Stomach (tissue), 19 donors: ENCODE measurements at places on chromosomes 3 and 15. TPM values are rescaled to one million over a fixed set of nuclear protein-coding genes. Genes with fewer than 3 reads are reported as not detected.

- no peaks in the 10 kb centered on the region for H3K27me3 ChIP-seq
- H3K27ac ChIP-seq: no peak overlapping the region
- H3K4me3 ChIP-seq: no peak overlapping the region
Measured at GRCh38 chr15:91790836-91791235, 62.7 kb upstream of the SLCO3A1 start.

- H3K4me1 ChIP-seq: no peaks in the 10 kb centered on the region
- H3K36me3 ChIP-seq: no peaks in the 10 kb centered on the region
- DNase-seq: peak; percentile 53
- no peak overlapping the region for H3K27ac ChIP-seq
- no peak overlapping the region for H3K4me3 ChIP-seq
Measured at GRCh38 chr15:59696332-59696731, 7.2 kb upstream of the BNIP2 start.

GRCh38 chr15:42595626-42596240 lies 20.3 kb downstream of the STARD9 start:
- H3K4me3 ChIP-seq: no peak overlapping the region
- H3K27ac ChIP-seq: peak overlapping the region; percentile 7
- peaks cover 48% of the 10 kb centered on the region for H3K4me1 ChIP-seq
- no peaks in the 10 kb centered on the region for H3K36me3 ChIP-seq
- peak; percentile 91 for DNase-seq
- no peaks in the 10 kb centered on the region for H3K27me3 ChIP-seq

DNA sequence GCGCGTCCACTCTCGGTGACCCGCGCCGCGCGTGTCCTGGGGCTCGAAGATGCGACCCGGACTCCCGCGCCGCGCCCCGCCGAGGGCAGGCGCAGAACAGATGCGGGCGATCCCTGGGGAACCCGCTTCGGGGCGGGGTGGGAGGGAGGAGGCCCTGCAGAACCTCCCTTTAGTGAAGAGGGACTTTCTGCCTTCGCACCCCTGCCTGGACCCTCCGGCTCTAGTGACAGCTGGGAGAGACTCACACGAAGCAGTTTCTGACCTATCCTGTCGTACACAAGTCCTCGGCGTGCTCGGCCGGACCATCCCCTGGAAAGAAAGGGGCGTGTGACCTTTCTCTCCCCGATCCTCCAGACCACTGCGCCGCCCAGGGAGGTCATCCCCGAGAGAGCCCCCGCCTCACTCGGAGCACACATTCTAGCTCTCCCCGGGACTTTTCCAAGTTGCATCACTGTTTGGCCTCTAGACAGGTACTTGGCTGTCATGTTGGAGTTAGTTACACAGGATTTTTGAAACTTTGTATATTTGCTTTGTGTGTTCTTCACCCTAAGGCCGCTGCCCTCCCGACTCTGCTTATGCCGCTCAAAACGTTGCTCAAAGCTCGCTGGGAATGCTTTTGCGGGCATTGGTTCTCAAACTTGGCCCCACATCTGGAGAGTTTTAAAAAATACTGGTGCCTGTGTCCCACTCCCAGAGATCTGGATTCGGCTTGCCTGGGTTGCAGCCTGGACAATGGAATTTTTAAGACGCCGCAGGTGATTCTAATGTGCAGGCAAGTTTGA lies 582 bp downstream of the CGNL1 start:
- peak overlapping the region; percentile 81 for H3K27ac ChIP-seq
- DNase-seq: no peak
- H3K4me1 ChIP-seq: peaks cover 23% of the 10 kb centered on the region

- H3K36me3 ChIP-seq: no peaks in the 10 kb centered on the region
- no peak overlapping the region for H3K4me3 ChIP-seq
- no peaks in the 10 kb centered on the region for H3K4me1 ChIP-seq
Measured at GRCh38 chr3:7964899-7965298, 536.7 kb upstream of the LMCD1 start.

DNA sequence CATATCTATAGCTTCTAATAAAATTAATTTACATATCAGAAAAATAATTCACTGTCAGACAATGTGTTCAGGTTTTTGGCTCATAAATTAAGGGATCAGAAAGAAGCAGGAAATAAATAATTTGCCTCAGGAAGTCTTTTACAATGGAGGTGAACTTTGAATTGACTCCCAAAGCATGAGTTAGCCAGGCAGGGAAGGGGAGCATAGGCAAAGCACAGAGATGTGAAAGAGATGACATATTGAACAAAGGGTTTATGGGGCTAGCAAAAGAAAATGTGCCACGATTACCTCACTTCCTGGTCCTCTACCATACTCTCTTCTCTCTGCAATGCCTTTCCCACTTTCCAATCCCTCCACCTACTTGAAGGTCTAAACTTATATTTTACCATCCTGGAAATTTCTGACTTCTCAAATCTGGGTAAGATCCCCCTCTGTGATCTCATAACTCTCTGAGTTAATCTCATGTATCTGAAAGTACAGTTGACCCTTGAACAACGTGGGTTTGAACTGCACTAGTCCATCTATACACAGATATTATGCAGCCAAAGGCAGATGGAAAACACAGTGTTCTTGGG lies 4.1 kb upstream of the HEXA start:
- no peak overlapping the region for H3K4me3 ChIP-seq
- no peaks in the 10 kb centered on the region for H3K36me3 ChIP-seq
- no peak for DNase-seq
- peaks cover 18% of the 10 kb centered on the region for H3K4me1 ChIP-seq

DNA sequence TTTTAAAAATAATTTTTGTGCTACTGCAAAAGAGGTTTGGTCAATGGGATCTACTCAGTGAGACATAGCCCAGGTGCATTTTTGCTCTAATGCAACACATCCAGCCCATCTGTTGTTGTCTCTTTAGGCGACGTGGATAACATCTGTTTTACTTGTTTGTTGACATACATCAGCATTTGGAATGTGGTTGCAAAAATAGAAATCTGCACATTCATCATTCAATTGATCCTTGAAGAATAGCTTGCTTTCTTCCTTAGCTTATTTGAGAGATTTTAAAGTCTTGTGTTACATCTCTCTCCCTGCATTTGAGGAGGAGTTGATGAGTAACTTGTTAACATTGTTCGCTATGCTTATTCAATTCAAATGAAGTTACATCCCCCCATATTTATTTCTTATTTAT lies 1202.3 kb downstream of the NSUN3 start:
- no peak overlapping the region for H3K4me3 ChIP-seq
- no peak for DNase-seq
- H3K36me3 ChIP-seq: no peaks in the 10 kb centered on the region

Gene CD80
- 0.25 TPM for polyA plus RNA-seq

- H3K27ac ChIP-seq: no peak overlapping the region
- H3K4me3 ChIP-seq: no peak overlapping the region
- no peaks in the 10 kb centered on the region for H3K27me3 ChIP-seq
- H3K36me3 ChIP-seq: no peaks in the 10 kb centered on the region
- H3K4me1 ChIP-seq: no peaks in the 10 kb centered on the region
Measured at GRCh38 chr3:127658234-127658633, 14.5 kb upstream of the ABTB1 start.

DNA sequence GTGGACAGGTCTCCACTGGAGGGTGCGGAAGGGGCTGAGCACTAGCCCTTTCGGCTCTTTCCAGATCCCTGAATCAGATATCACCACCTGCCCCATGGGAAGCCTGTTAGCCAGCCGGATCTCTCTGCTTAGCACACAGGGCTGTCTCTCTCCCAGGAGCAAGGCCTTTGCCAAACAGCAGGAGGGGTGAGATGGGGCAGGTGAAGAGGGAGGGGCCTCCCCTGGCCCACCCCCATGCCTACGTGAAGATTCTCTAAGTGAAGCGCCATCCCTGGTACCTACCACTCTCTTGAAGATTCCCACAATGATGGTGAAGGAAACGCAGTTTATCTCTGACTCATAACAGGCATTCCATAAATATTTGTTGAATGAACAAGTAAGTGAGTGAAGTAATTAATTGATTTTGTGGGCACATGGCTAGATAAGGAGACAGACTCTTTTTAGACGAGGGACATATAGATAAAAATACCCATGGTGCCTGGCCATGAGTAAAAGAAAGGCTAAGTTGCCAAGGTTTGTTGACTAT lies 19.6 kb upstream of the HCN4 start:
- no peak for DNase-seq
- peaks cover 3% of the 10 kb centered on the region for H3K27me3 ChIP-seq
- H3K4me3 ChIP-seq: no peak overlapping the region
- H3K4me1 ChIP-seq: peaks cover 15% of the 10 kb centered on the region
- no peak overlapping the region for H3K27ac ChIP-seq
- H3K36me3 ChIP-seq: no peaks in the 10 kb centered on the region

Gene PLCL2
- polyA plus RNA-seq: 1.0 TPM

Gene TERC
- not detected for polyA plus RNA-seq

DNA sequence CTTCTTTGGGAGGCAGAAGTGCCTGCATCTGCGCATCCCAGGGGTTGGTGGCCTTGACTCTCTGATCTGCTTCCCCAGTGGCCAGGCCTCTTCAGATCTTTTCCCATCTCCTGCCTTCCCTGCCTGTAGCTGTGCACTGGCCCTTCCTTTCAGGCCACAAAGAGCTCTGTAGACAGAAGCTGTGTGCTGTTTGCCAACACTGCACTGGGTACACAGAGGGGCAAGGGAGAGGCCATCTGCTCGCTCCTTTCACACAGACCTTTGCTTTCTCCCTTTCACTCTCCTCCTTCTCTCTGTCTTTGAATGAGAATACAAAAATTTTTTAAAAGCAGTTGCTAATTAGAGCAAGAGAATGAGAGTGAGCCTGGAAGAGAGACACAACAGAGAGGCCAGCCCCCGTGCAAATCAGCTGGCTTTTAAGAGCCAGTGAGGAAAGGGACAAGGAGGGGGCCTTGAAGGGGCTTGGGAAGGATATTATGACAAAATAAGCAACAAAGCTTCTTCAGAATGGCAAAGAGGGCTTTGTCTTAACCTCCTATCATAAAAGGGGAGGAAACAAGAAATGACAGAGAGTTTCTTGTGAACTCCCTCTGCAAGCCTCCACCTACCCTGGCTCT lies 170.9 kb downstream of the EPHB1 start:
- no peak overlapping the region for H3K27ac ChIP-seq
- no peaks in the 10 kb centered on the region for H3K4me1 ChIP-seq
- DNase-seq: peak; percentile 30
- no peak overlapping the region for H3K4me3 ChIP-seq

Gene FSTL1
- polyA plus RNA-seq: 14.2 TPM

GRCh38 chr3:142580061-142580423 lies 1.5 kb upstream of the ATR start:
- H3K36me3 ChIP-seq: no peaks in the 10 kb centered on the region
- no peak overlapping the region for H3K4me3 ChIP-seq
- H3K27ac ChIP-seq: no peak overlapping the region
- H3K27me3 ChIP-seq: peaks cover 7% of the 10 kb centered on the region
- DNase-seq: no peak

GRCh38 chr3:42043099-42043813 lies 47.9 kb upstream of the TRAK1 start:
- H3K4me1 ChIP-seq: peaks cover 53% of the 10 kb centered on the region
- no peaks in the 10 kb centered on the region for H3K36me3 ChIP-seq
- no peak overlapping the region for H3K4me3 ChIP-seq
- peak overlapping the region; percentile 43 for H3K27ac ChIP-seq
- no peak for DNase-seq

Gene KCNH8
- 0.31 TPM for polyA plus RNA-seq

GRCh38 chr15:63103416-63103815 lies 18.2 kb upstream of the LACTB start:
- DNase-seq: no peak
- H3K4me1 ChIP-seq: no peaks in the 10 kb centered on the region
- H3K4me3 ChIP-seq: no peak overlapping the region
- no peaks in the 10 kb centered on the region for H3K27me3 ChIP-seq
- H3K27ac ChIP-seq: no peak overlapping the region

Gene SCN11A
- polyA plus RNA-seq: not detected

Gene TMED3
- 93.9 TPM for polyA plus RNA-seq

GRCh38 chr3:24591661-24592555 lies 97.3 kb upstream of the THRB start:
- peaks cover 13% of the 10 kb centered on the region for H3K4me1 ChIP-seq
- DNase-seq: no peak
- H3K36me3 ChIP-seq: no peaks in the 10 kb centered on the region
- no peak overlapping the region for H3K4me3 ChIP-seq

DNA sequence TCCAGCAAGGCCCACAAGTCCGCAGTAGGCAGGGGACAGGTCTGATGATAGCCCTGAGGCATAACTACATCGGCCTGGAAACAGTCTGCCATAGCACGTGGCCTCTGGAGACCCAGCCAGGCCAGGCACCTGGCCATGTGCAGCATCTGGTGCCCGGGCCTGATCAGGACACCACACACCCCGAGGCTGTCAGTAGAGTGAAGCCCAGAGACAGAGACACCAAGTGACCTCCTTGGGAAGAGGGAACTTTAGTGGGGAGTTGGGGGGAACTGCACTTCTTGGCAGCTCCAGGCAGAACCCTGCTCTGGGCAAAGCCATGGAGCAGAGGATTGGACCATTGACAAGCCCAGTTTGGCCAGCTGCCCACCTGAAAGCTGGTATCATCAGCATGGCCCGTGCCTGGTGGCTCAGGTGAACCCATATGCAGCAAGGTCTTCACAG lies 1.2 kb downstream of the SHISA5 start:
- H3K4me3 ChIP-seq: peak overlapping the region; percentile 73
- H3K27ac ChIP-seq: peak overlapping the region; percentile 35
- no peaks in the 10 kb centered on the region for H3K27me3 ChIP-seq
- peaks cover 31% of the 10 kb centered on the region for H3K4me1 ChIP-seq
- peak; percentile 66 for DNase-seq

DNA sequence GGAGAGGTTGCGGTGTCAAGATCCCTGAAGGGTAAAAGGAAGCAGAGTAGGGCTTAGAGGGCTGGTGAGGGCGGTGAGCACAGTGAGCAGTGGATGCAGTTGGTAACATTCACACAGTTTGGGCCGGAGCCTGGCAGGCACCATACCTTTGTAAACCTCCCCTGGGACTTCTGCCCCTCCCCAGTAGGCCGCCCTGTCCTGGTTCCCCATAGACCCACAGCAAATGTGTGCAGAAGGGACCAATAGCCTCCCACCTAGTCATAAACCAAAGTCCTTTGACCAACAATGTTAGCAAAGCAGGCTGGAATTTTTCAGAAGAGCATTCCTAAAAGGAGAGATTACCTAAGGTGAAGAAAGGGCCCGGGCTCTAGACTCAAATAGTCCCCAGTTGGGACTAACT lies 1.7 kb upstream of the PHGR1 start:
- H3K4me1 ChIP-seq: peaks cover 46% of the 10 kb centered on the region
- no peaks in the 10 kb centered on the region for H3K36me3 ChIP-seq
- no peak for DNase-seq
- H3K27me3 ChIP-seq: no peaks in the 10 kb centered on the region
- no peak overlapping the region for H3K27ac ChIP-seq
- no peak overlapping the region for H3K4me3 ChIP-seq

- H3K4me1 ChIP-seq: peaks cover 30% of the 10 kb centered on the region
- H3K36me3 ChIP-seq: no peaks in the 10 kb centered on the region
- H3K4me3 ChIP-seq: no peak overlapping the region
- H3K27ac ChIP-seq: no peak overlapping the region
- H3K27me3 ChIP-seq: no peaks in the 10 kb centered on the region
Measured at GRCh38 chr3:58242340-58242739, 4.7 kb downstream of the ABHD6 start.

GRCh38 chr3:183217548-183218332 lies 35.3 kb upstream of the B3GNT5 start:
- no peak overlapping the region for H3K27ac ChIP-seq
- no peaks in the 10 kb centered on the region for H3K36me3 ChIP-seq
- no peak for DNase-seq
- no peaks in the 10 kb centered on the region for H3K4me1 ChIP-seq
- no peaks in the 10 kb centered on the region for H3K27me3 ChIP-seq

- H3K4me3 ChIP-seq: no peak overlapping the region
- no peaks in the 10 kb centered on the region for H3K36me3 ChIP-seq
- H3K27me3 ChIP-seq: no peaks in the 10 kb centered on the region
Measured at GRCh38 chr15:63941698-63942465, 104.4 kb downstream of the DAPK2 start.

Gene FOXL2
- not detected for polyA plus RNA-seq

GRCh38 chr15:70580958-70581357 lies 182.4 kb downstream of the UACA start:
- no peaks in the 10 kb centered on the region for H3K36me3 ChIP-seq
- DNase-seq: no peak
- H3K27ac ChIP-seq: no peak overlapping the region
- H3K4me1 ChIP-seq: peaks cover 5% of the 10 kb centered on the region
- no peaks in the 10 kb centered on the region for H3K27me3 ChIP-seq
